Large intestine (tissue), 12 donors: ENCODE measurements at places on chromosomes 3 and 15. TPM values are rescaled to one million over a fixed set of nuclear protein-coding genes. Genes with fewer than 3 reads are reported as not detected.

SLC22A13 gene
- polyA plus RNA-seq = 0.34 TPM

SSUH2 gene
- polyA plus RNA-seq = 38.7 TPM

CKMT1B gene
- 15.3 TPM for polyA plus RNA-seq

PLA2G4E gene
- 0.43 TPM for polyA plus RNA-seq

RTP3 gene
- polyA plus RNA-seq = not detected

DENND6A gene
- polyA plus RNA-seq = 17.2 TPM

NR2F2 gene
- 27.7 TPM for polyA plus RNA-seq

RNF7 gene
- 110 TPM for polyA plus RNA-seq

MCF2L2 gene
- 2.4 TPM for polyA plus RNA-seq
